T-helper 17 cell (primary cell): ENCODE measurements at places on chromosomes 1 and 21.

DNA sequence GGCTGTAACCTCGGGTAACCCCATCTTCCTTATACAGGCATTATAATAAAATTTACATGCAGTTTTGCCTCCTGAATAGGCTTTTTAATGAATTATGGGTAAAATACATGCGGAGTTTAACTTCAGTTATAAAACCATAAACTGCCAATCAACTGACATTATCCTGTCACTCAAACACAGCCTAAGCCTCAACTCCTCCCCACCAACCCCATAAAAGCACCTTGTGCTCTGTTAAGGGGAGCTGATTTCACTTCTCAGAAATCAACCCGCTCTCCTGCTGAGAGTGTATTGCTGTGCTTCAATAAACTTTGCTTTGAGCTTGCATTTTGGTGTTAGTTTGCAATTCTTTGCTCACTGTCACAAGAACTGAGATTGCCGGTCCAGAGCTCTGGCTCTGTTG is 1812.2 kb downstream of the BRINP3 start:
- no peak for DNase-seq

DNA sequence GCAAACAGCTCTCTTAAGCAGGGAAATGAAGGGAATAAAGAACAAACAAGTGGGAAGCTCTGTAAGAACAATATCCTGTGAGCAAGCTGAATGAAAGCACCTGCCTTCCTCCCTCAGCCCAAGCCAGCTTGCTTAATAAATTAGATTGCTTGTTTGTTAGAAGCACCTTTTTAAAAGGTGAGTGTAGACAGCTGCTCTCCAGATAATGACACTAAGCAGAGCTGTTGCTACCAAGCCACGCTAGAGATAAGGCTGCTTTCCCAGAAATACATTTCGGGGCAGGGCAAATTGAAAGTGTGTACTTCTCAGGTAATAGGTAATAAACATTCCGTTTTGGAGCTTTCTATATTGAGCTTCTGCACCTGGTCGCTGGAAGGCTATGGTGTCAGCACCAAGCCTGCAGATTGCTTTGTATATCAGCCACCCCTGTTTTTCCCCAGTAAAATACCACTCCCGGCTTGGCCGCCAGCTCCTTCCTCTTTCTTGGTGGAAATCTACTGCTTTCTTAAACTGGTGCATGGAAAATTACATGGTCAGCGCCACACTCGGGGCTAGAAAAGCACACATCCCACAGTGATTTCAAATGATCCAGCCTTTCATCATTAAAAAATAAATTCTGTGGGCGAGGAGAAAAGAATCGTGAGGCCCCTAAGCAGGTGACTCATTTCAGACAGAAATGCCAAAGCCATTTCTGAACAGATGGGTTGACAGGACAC is 151.3 kb downstream of the ETS2 start:
- DNase-seq = no peak

- DNase-seq = no peak
These were observed 996 bp upstream of the SH3BGRL3 start for GRCh38 chr1:26278724-26279455.

- DNase-seq = no peak
These were observed 730 bp downstream of the CDC42SE1 start for GRCh38 chr1:151058692-151059091.

DNA sequence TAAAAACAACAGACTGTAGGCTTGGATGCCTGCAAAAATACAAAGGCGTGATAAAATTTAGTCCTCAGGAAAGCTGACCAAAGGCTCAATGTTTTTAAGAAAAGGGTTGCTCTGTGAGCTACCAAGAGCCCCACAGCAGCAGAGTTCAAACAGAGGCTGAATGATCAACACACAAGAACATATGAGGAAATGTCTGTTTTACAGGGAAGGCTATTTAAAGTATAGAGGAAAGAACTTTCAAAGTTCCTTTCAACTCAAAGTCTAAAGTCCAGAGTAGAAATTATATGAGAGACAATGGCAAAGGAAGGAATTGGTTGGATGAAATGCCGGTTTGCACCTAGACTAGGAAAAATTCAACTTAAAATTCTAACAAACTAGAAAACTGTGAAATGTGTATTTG is 8.6 kb downstream of the CLSTN1 start:
- DNase-seq = no peak

GRCh38 chr1:26287033-26287711 is 7.3 kb downstream of the SH3BGRL3 start:
- DNase-seq = peak; percentile 49

DNA sequence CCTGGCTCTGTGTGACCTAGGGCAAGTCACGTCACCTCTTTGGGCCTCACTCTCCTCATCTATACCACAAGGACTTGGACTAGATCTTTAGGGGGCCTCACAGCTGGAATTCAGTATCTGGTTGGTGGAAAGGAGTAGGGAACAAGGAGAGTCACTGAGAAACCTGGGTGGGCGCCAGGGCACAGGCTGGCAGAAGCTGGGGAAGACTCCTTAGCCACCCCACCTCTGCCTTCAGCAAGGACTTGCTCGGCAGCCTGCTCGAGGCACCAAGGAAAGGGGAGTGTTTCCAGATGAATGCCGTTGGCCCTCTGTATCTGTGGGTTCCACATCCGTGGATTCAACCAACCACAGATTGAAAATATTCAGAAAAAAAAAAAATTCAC is 1.2 kb upstream of the OPTC start:
- DNase-seq = no peak

DNA sequence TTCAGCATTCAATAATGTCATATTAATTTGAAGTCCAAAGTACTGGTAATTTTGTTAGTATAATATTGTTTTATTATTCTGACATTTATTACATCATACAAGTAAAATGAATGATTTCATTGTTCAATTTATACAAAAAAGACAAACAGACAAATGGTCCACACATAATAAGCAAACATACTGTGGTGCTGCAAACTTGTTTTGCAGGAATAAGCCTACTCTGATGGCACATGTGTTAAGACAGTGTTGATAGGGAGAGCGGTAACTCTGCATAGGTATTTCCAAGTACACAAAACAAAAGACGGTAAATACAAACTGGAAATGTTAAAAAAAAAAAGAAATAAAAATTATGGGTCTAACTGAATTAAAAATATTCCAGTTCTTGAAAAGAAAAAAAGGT is 59.7 kb upstream of the DPYD start:
- no peak for DNase-seq

DNA sequence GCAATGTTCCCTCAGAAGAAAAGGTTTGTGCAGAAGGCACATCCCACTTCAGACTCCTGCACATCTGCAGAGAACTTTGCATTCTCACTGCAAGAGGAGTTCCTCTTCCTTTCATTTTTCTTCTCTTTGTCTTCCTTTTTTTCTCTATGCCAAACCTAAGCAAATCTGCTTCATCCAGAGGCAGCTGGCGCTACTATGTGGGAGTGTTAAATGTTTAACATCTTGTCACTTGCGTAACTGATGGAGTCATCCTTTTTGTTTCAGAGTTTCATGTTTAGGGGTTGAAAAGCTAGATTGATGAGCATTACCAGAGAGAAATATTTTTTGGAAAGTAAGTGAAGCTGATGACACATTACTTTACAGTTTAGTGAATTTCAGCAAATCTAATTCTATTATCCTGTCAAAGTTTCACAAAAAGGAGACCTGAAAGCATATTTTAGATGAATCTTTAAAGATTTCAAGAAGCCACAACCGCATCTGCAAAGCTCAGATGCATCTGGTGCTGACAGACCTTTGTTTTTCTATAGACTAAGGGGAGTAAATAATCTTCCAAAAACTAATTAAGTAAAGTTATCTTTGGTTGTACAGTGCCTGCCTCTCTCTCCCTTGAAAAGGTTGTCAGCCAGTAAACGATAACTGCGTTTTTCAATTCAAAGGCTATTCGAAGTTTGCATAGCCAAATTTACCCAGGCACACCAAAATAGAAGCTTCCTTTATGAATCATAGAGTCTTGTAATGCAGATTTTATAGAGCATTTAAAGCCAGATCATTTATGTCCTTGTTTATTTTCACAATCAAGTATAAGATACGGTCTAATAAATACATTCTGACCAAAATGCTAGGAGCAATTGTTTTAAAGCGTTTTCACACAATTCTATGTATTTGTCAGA is 1.2 kb upstream of the LRRC53 start:
- no peak for DNase-seq

DNA sequence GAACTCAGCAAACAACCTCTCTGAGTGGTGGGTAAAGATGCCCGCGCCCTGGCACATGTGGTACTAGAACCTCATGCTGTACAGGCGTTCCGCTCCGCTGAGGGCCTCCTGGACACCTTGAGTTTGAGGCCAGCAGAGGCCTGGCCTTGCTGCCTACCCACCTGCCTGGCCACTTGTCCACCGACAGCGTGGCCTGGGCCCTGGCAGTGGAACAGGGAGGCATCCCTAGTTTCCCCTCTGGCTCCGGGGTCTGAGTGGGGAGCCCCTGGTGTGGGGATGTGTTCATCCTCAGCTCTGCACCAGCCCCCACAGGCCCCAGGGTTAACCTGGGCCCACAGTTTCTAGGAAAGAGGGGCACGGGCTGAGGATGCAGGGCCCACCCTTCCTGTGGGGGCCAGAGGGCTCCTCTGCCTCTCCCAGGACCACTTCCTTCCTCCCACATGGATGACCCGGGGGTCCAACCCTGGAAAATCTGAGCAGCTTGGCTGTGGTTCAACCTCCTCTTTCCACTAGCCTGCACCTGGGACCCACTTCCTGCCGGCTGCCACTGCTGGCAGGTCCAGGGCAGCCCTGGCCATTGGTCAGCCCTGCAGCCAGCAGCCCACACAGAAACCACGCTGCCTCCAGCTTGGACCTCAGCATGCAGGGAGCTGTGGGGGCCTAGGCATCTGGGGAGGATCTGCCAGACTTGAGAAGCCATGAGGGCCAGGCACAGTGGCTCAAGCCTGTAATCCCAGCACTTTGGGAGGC is 53.3 kb upstream of the COL18A1 start:
- DNase-seq = no peak

DNA sequence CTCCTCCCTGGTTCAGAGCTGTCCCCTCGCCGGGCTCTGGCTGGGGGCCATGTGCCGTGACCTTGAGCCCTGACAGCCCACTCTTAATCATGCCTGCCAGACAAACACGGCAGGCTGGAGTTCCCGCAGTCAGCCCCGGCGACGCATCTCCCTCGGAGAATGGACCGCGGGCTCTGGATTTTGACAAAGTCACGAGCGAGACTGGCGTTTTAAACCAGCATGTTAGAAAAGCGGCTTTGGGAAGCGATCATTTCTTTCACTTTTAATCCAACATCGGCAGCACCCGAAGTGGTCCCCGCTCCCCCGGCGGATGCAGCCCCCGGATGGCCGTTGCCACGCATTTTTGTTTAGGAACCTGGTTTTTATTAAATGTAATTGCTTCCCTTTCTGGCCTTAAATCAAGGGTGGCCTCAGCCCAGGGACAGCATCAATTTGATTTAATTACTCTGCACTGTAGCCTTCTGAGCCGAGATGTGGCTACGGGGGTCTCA is 70.9 kb downstream of the PRDM16 start:
- no peak for DNase-seq

DNA sequence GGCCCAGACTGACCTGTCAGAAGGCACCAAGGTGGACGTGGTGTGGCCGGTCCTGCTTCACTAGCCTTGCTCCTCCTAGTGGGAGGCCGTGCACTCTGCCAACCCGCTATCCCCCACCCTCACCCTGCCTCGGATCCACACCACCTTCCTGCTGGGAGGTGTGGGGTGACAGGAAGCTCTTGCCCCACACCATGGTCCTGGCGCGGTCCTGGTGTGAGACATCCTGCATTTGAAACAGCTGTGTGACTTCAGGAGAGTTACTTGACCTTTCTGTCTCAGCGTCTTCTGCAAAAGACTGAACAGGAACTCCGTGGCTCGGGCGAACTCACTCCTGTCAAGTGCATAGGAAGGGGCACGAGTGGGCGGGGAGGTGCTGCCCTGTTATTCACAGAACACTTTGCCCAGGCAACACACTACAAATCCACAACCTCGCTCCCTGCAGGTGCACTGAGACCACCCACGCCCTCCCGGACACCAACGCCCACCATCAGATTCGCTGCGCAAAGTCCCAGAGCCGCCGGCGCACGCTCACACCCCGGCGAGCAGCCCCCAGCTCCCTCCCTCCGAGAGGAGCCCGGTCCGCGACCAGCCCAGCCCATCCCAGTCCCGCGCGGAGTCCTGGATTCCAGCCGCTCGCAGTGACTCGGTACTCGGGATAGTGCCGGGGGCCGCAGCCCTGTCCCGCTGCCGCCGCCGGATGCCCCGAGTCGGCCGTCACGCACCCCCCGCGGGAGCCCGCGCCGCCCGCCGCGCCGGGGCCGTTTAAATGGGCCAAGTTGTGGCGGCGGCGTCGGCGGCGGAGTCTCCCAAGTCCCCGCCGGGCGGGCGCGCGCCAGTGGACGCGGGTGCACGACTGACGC is at the start of gene SAMD11:
SAMD11 (plus strand) TSS at position 793 of the 860 bp plus-strand sequence. CDS start 509 bp downstream, outside the sequence.
- DNase-seq = peak; percentile 62

DNA sequence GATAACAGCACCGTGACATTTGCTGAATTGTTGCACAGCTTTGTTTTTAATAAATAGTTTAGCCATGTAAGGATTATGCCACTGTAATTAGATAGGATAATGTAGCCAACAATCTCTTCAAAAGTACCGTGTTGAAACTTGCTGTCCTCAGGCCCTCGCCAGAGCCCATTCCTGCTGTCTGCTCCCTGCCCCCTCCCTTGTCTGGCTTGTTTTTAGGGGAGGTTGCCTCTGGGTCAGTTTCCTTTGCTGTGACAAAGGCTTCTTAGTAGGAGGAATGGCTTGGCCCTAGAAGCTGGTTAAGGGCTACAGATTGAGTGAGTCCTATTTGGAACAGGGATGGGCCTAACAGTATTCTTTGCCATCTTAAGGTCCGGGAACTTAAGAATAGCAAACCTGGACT is 107.9 kb downstream of the LMO4 start:
- no peak for DNase-seq

GRCh38 chr1:27862671-27863537 is 9.4 kb upstream of the THEMIS2 start:
- DNase-seq = no peak

GRCh38 chr1:232951180-232951579 is 769 bp downstream of the NTPCR start:
- DNase-seq = no peak

GRCh38 chr1:111417755-111418154 is 9.8 kb downstream of the OVGP1 start:
- DNase-seq = no peak

DNA sequence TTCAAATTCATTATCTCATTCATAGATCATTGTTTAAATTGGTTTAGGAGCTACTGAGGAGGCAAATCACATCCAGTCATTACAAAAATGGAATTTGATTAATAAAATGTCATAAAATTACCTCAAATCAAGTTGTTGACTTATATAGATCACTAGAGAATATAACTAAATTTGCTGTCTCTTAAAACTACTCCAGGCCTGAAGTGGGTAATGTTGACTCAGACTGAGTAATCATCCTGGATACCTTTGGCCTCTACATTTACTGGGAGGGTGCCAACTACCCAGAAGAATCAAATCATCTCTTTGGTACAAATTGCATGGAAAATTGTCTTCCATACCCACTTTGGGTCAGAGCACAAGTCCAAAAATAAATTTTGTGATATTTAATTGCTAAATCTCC is 191.2 kb upstream of the GREM2 start:
- DNase-seq = no peak

DNA sequence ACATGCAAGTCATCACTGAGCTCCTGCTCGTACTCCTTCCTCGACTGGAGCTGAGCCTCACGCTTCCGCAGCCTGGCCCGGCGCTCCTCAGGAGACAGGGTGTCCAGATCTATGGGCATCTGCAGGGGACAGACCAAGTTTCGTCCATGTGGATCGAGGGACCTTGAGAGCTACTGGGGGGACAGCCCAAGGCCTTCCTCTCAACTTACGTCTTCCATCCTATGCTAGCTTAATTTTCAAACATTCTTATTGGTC is 2.4 kb downstream of the MRPL55 start:
- no peak for DNase-seq
